ENCODE measurements at places on chromosomes 6 and 20.

GRCh38 chr6:17130786-17131185 is 28.9 kb downstream of the STMND1 start:
- no peak for DNase-seq

- no peak for DNase-seq
Measured at GRCh38 chr6:109879521-109879920, 98.6 kb upstream of the GPR6 start.

DNA sequence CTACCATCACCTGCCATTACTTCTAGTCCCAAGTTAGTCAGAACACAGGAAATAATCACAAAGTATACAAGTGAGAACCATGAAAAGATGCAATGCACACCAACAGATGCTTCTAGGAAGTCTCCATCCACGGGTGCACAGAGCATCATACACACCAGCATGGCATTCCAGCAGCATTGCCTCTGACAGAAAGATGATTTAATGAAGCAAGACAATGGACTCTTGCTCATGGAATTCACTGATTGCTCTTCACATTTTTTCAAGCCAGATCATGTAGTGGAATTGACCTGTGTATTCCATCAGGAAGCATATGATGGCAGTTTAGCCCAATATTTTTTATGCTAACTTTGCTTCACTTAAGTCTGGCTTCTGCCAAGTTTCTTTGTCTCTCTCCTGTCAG is 406.3 kb upstream of the RGS17 start:
- DNase-seq: no peak

- no peak for DNase-seq
Measured at GRCh38 chr20:1304710-1305515, 24.0 kb downstream of the SDCBP2 start.

DNA sequence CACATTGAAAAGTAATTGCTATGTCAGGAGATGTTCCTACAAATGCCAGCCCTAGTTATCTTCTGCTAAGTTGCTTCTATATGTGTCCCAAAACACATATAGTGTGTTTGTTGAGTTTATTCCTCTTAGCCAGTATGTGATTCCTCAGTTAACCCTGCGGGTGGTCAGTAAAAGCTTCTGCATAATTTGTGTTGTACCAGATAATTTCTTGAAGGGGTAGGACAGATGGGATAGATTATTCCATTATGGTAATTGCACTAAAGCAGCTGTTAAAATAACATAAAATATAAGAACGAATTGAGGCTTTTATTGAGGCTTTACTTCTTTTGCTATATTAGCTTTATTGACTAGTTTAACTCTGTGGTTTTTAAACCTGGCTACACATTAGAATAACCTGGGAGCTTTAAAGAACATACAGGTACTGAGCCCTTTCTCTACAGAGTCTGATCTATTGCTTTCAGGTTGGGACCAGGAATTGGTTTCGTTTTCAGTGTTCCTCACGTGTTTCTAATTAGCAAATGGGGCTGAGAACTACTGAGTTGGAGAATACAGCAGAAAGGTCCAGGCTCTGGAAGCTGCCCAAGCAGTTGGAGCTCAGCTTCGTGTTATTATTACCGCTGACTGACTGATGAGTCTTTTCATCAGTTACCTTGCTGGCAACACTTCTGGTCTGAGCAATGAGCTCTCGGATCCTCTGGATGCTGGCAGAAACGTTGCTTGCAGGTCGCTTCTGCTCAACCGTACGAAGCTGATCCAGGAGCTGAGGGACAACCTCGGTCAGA is 56.9 kb downstream of the FAM229B start:
- no peak for DNase-seq

GRCh38 chr20:44627364-44628010 is 24.0 kb downstream of the ADA start:
- no peak for DNase-seq

- DNase-seq: no peak
Measured at GRCh38 chr6:32664827-32665362, 1.6 kb downstream of the HLA-DQB1 start.

DNA sequence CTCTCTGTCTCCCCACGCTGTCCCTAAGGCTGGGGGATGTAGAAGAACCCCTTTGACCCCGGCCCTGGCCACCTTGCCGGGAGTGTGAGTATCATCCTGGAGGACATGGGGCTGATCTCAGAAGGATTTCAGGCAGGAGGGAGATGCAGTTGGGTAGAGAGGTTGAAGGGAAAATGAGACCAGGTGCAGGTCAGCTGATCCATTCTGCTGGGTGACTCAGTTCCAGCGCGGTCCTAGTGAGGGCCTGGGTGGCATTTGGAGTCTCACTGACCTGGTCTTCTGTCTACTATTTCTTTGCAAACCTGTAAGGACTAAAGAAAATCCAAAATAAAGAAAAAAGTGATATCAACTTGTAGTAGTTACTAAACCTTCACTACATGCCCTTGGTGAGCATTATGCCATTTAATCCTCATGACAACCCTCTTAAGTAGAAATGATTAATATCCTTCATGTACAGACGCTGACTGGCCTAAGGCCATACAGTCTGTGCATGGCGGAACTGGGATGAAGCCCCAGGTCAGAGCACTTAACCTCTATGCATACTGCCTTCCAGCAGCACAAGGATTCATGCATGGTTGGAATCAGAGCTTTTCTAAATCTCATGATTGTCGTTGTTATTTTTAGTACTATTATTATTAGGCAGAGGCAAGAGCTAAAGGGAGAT is 106.3 kb downstream of the ZDHHC14 start:
- no peak for DNase-seq

GRCh38 chr6:87993356-87993755 is 54.3 kb upstream of the SPACA1 start:
- DNase-seq: no peak

GRCh38 chr20:1568163-1568490 is 10.6 kb upstream of the SIRPD start:
- no peak for DNase-seq

DNA sequence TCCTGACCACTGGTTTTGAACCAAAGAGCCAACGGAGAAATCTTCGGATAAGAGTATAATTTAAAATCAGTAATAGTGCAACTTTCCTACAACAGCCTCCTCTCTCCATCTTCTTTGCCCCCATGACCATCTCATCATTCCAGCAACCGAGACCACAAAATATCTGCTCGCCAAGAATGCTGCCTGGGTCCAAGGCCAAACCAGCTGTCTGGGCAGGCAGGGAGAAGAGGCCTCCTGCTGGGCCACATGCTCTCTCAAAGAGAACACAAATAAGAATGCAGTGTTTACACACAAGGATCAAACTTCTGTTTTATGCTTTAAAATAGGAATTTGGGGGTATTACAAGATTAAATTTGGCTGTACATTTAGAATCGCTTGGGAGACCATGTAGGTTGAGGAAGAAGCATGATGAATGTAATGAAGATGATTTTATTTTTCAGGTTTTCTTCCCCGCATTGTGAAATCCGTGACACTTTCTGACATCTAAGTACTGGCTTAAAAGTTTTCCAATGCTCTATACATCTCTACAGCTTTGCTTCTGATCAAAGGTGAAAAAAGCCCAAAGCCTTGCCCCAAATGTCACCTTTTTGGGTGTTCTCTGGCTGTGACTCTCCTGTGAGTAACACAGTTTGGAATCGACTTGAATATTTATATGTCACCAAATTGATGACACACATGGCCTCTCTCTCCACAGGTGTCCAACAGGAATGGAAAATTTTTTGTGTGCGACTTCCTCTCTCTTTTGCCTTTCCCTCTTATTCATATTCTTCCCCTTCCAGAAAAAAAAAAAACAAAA is 79.4 kb upstream of the PROKR2 start:
- no peak for DNase-seq

DNA sequence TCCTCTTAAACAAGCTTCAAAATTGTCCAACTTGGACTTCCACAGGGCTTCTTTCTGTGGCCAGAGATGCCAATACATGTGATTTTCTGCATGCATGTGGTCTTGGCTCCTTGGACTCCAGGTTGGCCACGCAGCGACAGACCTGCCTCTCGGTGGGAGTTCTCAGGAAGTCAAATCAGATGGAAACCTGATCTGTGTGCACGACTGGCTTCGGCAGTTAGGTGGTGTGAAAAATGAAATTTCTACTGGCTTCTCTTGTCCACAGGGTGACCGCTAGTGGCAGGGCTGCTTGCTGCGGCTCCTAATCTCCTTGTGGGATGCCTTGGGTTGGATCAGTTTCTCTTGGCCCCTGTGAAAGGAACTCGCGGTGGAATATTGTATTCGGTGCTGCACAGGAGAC is 57.3 kb downstream of the PHACTR3 start:
- no peak for DNase-seq

DNA sequence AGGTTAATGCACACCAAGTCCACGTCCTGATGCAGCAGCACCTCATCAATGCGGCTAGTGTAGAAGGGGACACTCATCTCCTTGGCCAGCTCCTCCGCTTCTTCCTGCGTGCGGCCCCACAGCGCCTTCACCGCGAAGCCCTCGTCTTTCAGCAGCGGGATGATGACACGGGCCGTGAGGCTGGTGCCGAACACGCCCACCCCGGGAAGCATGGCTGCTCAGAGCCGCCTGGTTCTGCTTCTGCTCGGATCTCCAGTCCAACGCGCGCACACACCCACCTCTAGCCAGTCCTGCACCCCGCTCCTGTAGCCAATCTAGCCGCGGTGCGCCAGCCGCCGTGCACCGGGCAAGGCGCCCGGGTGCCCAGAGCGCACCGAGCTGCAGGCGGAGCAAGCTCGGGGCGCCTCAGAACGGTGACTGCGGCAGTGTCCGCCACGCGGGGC is 700 bp downstream of the GFOD1 start:
- DNase-seq: peak; percentile 16

DNA sequence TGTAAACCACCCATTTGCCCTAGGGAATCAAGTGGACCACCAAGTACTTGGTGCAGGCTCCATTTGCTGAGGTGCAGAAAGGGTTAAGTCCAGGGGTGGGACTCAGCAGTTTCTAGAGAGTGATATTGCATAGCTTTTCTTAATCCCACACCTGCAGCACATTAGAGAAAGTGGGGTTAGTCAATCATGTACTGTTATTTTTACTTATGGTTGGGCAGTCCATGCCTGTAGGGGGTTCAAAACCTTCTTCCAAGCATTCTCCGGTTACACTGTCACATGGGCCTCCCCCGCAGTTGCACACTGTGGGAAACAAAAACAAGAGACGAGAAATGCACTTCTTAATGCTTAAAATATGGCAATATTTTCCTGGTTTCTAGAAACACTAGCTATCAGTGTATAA is 65.5 kb downstream of the LAMA4 start:
- DNase-seq: no peak

- DNase-seq: no peak
Measured at GRCh38 chr6:160457823-160458222, 109.6 kb downstream of the SLC22A3 start.

- no peak for DNase-seq
Measured at GRCh38 chr6:37093728-37094069, 76.3 kb upstream of the PIM1 start.

DNA sequence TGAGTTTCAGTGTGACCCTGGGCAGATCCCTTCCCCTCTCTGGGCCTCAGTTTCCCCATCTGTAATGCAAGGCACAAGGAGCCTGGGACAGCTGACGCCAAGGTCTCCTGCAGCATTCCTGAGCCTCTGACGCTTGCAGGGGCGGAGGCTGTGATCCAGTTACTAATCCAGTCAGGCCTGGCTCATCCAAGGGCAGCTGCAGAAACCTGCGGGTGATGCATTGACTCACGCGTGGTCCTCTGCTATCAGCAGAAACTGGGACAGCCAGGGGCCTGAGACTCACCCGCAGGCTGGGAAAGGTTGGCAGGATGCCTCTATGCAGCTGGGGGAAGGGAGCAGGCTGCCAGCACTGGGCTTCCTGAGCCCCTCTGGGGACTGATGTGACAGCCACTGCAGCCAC is 65.0 kb upstream of the SIRPA start:
- peak; percentile 53 for DNase-seq

GRCh38 chr6:149362289-149362688 is 37.8 kb upstream of the SUMO4 start:
- no peak for DNase-seq

DNA sequence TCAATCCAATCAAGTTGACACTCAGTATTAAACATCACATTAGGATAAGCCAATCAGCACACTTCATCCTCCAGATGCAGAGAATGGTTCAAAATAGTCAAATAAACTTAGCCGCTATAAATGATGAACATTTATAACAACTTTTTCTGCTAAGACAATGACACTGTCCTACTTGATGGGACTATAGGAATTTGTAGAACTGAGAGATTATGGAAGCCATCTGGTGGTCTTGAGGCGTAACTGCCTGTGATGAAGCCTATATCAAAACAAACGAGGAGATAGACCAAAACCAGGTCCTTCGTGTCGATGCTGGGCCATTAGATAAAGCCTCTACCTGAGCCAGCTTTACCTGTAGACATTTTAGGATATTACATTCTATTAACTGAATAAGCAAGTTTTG is 631.1 kb downstream of the COL12A1 start:
- DNase-seq: no peak

DNA sequence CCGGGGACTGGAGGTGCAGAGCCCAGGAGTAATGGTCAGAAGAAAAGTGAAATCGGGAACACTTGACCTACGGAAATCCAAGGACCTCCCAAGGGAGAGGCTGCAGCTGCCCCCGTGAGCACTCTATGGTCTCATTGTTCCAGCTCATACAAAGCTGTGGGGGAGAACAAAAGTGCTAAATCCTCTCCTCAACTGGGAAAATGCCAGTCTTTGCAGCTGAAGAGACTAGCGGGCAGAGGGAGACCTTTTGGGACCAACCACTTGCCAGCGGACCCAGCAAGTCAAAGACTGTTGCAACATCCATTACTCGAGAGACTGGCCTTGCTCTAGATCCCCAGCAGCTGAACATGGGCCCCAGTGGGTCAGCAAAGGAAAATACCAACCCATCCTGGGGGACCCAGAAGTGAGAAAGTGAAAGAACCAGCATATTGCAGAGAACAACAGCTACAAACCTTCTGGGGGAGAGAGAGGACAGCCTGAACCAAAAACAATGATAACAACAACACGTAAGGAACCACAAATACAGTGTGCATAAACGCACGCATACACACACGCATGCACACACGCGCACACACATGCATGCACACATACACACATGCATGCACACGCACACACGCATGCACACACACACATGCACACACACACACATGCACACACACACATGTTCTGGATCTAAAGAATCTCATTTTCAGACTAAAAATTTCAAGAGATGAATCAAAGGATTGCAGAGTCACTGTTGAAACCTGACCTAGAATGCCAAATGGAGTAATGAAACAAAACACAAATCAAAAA is 24.7 kb upstream of the ELMO2 start:
- DNase-seq: peak; percentile 73

Measured in hypothalamus (tissue), 51 donors.